Heart right ventricle (tissue), 16 donors: ENCODE measurements at places on chromosomes 3 and 15. TPM values are rescaled to one million over a fixed set of nuclear protein-coding genes. Genes with fewer than 3 reads are reported as not detected.

- peak; percentile 39 for DNase-seq
Observed at GRCh38 chr3:185353823-185354614, 8.9 kb upstream of the MAP3K13 start.

GRCh38 chr3:127853681-127854080, 31.4 kb upstream of the MGLL start:
- DNase-seq: no peak

GRCh38 chr3:16104156-16104555, 70.3 kb upstream of the GALNT15 start:
- no peak for DNase-seq

- DNase-seq: no peak
Observed at GRCh38 chr3:38835939-38836338, 19.9 kb upstream of the SCN10A start.

DNA sequence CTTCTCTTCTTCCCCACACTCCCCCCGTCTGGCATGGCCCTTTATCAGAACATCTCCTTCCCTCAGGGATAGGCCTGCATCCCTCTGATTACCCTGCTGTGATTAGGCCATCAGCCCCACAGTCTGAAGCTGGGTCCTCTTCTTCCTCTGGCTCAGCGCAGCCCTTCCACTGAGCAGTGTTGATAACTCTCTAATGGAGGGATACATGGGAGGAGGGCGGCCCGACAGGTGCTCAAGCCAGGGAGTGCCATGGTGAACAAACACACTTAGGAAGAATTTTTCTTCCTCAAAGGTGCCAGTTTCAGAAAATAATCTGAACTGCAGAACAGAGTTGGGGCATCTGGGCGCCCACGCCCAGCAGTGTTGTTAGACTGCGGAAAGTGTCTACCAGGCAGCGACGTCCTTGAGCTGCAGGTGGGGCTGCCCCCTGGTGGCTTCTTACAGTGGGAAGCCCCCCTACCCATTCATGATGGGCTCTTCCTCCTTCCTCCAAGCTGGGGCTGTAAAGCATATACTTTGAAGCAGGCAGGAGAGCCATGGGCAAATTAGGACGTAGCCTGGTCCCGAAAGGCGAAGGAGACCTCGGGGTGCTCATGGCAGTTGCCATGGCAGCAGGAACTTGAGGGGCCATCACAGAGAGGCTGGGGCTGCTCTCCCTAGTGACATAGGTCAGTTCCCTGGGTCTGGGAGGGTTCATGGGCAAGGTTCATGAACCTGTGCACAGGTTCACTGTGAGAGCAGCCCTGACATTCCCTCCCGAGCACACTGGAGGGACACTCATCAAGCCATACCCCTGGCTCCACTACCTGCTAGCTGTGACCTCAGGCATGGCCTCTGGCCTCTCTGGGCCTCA, 33.2 kb upstream of the NR2C2 start:
- no peak for DNase-seq

DNA sequence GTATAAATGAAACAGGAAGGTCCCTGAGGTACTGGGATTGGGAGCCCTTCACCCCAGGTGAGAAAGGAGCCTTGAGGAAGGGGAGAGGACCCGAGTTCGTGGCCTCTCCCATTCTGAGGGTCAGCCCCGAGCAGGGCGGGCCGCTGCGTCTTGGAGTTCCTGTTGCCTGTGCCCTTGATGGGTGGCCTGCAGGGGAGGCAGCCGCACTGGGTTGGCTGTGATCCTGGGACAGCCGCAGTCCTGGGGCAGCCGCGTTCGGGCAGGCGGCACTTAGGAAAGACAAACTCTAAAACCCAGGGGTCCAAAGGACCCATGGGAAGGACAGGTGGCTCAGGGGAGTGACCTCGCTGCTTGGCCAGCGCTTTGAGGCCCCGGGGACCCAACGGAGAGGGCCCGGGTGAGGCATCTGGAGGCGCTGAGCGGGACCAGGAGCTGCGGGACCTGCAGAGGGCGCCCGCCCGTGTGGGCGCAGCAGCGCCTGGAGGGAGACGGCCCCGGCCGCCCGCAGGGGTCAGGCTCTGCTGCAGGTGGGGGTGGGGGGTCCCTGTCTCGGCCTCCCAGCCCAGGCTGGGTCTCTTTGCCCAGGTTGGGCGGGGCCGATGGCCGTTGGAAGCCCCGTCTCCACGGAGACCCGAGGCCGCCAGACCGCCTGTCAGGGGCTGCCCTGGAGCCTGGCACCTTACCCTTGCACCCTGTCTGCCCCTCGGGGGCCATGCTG, 65.1 kb downstream of the HMCES start:
- peak; percentile 56 for DNase-seq

DNA sequence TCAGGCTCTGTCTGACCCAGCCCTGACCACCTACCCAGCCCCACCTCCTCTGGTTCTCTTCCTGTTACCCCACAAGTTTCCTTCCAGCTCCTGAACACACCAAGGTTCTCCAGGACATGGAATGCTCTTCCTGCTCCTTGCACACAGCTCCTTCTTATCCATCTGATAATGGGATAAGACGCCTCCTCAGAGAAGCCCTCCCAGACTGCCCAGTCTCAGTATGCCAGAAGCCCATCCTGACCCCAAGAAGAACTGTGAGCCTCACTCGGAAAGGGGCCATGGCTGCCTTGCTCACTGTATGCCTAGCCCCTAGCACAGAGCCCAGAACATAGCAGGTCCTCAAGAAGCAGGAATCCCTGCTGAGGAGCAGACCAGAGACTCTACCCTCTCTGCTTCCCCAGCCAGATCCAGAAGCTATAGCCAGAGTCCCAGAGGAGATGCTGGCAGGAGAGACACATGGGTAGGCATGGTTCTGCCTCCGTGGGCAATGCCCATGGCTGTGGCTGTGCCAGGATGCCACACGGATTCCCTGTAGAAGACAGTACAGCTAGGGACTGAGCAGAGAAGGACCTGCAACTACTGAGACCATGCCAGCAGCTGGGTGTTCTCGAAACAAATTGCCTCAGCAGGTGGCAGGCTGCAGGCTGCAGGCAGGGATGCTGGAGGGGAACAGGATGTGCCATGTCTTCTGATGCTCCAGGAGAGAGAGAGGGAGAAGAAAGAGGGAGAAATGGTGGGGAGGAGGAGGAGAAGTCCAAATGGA, 74.0 kb upstream of the LINGO1 start:
- no peak for DNase-seq

DNA sequence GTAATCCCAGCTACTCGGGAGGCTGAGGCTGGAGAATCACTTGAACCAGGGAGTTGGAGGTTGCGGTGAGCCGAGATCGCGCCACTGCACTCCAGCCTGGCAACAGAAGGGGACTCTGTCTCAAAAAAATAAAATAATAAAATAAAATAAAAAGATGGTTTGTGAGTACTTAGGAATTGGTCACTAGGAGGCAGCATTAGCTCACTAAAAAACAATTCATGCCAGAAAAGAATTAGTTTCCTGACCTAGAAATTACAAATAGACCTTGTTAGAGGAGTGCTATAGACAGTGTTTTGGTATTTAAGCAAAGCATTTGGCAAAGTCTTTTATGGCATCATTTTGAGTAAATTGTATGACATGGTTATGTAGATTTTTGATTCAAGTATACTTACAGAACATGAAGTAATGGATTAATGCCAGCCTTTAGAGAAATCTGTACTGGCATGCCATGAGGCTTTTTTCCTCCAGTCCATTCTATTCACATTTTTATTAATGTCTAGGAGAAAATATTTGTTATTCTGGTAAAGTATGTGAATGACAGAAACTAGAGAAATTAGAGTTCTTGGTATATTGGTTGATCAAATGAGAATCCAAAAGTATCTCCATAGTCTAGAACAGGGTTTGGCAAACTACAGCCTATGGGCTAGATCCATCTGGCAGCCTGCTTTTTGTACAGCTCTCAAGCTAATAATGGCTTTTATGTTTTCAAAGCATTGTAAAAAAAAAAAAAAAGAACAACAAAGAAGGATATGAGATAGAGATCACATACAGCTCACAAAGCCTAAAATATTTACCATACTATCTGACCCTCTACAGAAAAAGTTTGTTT, 81.6 kb downstream of the LRRC49 start:
- DNase-seq: no peak

DNA sequence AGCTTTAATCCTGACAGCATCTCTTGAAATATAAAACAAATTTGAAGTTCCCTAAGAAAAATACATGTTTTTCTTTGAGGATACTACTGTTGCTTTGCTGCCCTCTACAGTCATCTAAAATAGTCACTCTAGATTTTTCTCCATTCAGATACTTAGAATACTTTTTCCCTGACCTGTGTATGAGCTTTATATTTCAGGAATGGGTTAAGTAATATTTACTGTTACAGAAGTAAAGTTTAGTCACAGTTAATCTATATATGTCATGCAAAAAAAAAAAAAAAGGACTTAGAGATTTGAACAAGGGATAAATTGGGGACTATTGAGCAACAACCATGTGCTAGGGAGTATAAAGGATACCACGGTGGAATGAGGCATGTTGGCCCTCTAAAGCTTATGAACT, 8.8 kb downstream of the NECTIN3 start:
- no peak for DNase-seq

DNA sequence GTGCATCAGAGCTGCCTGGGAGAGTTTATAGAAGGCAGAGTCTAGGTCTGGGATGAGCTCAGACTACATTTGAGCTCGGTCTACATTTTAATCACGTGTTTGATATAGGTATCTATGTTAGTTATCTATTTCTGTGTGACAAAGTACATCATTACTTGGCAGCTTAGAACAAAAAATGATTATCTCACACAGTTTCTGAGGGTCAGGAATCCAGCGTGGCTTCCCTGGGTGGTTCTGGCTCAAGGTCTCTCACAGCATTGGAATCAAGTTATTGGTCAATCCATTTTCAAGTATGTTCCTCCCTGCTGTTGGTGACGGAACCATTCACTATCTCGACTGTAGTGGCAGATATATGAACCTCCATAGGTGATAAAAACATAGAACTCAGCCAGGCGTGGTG, 71.7 kb downstream of the ABHD5 start:
- no peak for DNase-seq

DNA sequence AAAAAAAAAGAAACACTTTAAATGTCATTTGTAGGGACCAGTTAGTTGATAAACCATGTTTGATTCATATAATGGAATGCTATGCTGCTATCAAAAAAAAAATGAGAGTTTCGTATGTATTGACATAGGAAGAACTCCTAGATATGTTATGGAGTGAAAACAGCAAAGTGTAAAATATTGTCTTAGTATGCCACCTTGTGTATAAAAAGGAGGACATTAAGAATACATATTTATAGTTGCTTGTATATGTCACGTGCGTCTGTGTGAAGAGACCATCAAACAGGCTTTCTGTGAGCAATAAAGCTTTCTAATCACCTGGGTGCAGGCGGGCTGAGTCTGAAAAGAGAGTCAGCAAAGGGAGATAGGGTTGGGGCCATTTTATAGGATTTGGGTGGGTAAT, 39.5 kb downstream of the KBTBD8 start:
- no peak for DNase-seq

DNA sequence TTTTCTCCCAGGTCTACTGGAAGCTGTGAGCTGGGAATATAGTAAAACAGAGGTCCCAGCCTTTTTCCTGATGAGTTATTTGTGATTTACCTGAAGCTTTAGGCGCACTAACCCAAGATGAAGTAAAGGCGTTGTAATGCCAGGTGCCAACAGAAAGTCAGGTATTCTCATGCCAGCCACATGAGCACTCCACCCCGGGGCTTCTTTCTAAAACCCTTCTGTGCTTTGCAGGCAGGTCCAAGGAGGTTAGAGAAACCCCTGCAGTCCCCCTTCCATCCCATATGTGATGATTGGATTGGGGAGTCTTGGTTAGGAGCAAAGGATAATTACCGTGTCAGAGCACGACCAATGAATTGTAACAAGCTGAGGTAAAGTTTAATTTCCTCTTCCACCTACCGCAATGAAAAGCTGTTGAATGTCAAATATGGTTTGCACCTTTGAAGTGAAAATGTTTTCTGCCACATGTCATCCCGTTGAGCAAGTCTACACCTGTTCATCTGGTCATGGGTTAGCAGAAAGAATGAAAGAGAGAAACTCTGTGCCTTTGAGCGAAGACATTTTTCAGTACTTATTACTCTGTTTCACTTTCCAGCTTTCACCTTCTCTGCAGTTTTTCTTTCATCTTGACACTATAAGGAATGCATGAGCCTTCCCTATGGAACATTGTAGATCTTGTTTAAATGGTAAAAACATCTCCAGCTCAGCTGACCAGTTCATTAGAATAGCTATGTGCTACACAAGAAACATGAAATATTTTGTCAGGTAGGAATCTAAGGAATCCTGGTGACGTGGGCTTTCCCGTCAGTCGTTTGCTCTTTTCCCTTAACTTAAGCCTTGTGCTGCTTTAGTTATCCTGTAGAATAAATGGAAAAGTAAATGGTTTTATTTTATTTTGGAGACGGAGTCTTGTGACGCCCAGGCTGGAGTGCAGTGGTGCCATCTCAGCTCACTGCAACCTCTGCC, 204.6 kb upstream of the IL12A start:
- DNase-seq: no peak

- DNase-seq: no peak
Observed at GRCh38 chr15:70789213-70789612, 25.9 kb upstream of the UACA start.

GRCh38 chr3:58572634-58573230, 4.5 kb downstream of the FAM107A start:
- no peak for DNase-seq

DNA sequence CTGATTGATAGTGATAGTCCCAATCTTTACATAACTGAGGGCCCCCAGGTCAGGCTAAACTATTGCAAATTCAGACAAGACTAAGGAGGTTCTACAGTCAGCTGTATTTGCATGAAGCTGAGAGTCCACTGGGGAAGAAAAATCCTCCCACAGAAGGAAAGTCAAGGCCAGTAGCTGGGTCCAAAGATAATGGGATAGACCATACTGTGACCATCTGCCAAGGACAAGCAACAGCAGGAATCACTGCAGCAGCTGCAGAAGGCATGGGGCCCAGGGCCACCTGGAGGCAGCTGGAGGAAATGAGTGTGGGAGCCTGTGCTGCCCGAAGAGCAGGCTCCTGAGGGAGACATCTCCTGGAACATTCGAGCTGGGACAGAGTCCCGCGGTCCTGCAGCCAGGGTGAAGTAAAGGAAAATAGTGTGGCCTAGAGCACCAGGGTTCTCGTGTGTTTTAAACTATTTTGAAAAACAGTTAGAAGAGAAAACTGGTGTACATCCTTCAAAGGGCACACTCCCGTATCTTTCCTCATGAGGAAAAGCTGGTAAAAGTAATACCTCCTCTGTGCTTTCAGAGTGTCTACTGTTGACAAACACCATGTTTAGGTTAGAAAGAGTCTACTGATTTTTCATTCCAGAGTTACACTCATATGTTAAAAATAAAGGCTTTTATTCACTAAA, 13.2 kb upstream of the TMEM212 start:
- peak; percentile 87 for DNase-seq

DNA sequence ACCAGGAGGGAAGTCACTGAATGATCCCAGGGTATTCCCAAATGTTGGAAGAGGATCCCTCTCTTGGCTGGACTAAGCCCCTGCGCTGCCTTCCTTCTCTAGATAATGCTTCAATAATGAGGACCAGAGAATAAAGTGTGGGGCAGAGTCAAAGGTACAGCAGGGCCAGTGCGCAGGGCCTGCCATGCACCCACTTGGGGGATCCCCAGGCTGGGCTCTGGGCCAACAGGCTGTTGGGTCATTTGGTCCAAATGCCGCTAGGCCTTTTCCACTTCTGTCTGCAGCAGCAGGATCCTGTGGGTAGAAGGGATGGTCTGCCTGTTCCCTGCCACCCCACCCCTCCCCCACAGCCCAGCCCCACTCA, 5.7 kb upstream of the CLK3 start:
- no peak for DNase-seq

ITIH1 gene
- total RNA-seq: not detected

DPPA4 gene
- total RNA-seq: not detected

NANOGP8 gene
- not detected for total RNA-seq

HYAL1 gene
- 79.5 TPM for total RNA-seq

SAXO2 gene
- 2.6 TPM for total RNA-seq

AMIGO3 gene
- total RNA-seq: 0.09 TPM

CD86 gene
- 4.1 TPM for total RNA-seq

TUSC7 gene
- not detected for total RNA-seq

EIF4E3 gene
- total RNA-seq: 44.8 TPM
